ENCODE measurements at places on chromosomes 6 and 20.

GRCh38 chr6:129764761-129765407 is 54.9 kb upstream of the ARHGAP18 start:
- DNase-seq, result no peak

GRCh38 chr6:64217721-64218620 is 582.4 kb downstream of the PHF3 start:
- peak; percentile 6 for DNase-seq

DNA sequence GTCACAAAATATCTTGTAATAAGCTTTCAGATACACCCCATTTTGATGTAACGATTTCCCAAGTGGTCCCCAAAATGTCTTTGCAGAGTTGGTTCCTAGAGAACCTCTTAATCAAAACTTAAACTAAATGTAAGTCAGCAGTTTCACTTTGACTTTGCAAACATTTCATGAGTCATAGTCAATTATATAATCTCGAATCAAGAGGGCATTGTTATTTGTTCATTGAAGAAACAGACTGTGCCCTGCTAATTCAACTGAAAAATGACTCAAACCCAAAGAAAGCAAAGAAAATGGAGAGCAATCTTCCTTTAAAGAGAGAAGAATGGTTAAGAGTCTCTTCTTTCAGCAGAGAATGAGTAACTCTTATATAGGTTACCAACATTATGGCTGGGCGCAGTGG is 58.3 kb downstream of the IPCEF1 start:
- peak; percentile 27 for DNase-seq

GRCh38 chr6:132598473-132598872 is 8.9 kb upstream of the TAAR5 start:
- DNase-seq, result no peak

GRCh38 chr6:6972456-6972855 is 135.3 kb upstream of the RREB1 start:
- DNase-seq, result no peak

Measured in GM13977 (cell line).